Activated naive CD4-positive, alpha-beta T cell treated with anti-CD3 and anti-CD28 coated beads for 36 hours (primary cell): ENCODE measurements at places on chromosomes 1 and 21. TPM values are rescaled to one million over a fixed set of nuclear protein-coding genes. Genes with fewer than 3 reads are reported as not detected.
A peak's percentile ranks its signal among the peaks of the same experiment; 100 is the strongest.

Gene C21orf58
- 24.2 TPM for total RNA-seq

Gene RIPK4
- 0.33 TPM for total RNA-seq

DNA sequence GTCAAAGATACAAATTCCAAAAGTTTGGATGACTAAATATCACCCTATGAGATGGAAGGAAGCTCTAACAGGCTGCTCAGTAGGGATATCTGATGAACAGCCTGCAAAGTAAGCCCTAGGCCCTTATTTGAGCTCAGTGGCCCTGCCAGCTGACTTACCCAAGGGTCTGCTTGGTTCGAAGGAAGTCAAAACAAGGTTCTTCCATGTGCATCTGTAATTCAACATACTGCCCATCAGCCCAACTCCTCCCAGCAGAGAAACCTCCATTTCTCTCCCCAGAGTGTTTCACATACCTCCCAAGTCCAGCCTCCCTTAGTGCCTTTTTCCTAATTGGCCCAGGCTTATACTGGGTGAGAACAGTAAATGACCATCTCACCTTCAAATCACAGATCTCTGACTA is 86.6 kb downstream of the NRDC start:
- H3K27ac ChIP-seq: peak overlapping the region; percentile 7
- no peaks in the 10 kb centered on the region for H3K27me3 ChIP-seq
- no peak overlapping the region for H3K4me3 ChIP-seq
- H3K4me1 ChIP-seq: peaks cover 11% of the 10 kb centered on the region
- H3K36me3 ChIP-seq: peaks cover 25% of the 10 kb centered on the region
- no peak for DNase-seq

- no peak overlapping the region for H3K4me3 ChIP-seq
- DNase-seq: no peak
- H3K27me3 ChIP-seq: peaks cover 3% of the 10 kb centered on the region
Measured at GRCh38 chr1:22258698-22259097, 115.8 kb upstream of the WNT4 start.

Gene CR1L
- not detected for total RNA-seq

GRCh38 chr1:39405358-39405757 is 86.1 kb upstream of the BMP8A start:
- no peak overlapping the region for H3K27ac ChIP-seq
- no peak for DNase-seq
- H3K36me3 ChIP-seq: peaks cover 5% of the 10 kb centered on the region
- peaks cover 36% of the 10 kb centered on the region for H3K4me1 ChIP-seq
- H3K27me3 ChIP-seq: no peaks in the 10 kb centered on the region
- H3K4me3 ChIP-seq: no peak overlapping the region

Gene INSRR
- total RNA-seq: not detected

DNA sequence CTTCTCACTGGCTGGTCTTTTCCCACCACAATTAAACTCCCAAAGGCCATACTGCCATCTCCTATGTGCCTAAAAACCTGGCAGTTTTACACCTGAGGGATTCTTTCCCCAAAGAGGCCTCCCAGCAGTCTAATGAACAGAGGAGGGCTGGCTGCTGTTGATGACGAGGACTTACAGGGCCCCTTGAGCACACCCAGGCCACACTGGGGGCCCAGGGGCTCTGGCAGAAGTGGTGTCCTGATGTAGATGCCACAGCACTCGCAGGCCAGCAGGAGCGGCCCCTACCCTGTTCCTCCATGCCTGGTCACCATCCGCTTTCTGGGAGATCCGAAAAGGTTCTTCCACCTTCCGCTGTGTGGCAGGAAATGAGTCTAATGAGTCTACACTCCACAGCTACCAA is 24.2 kb downstream of the POFUT2 start:
- H3K4me3 ChIP-seq: no peak overlapping the region
- H3K27ac ChIP-seq: no peak overlapping the region
- peaks cover 16% of the 10 kb centered on the region for H3K36me3 ChIP-seq
- H3K4me1 ChIP-seq: peaks cover 15% of the 10 kb centered on the region

GRCh38 chr1:21881250-21881649 is 55.9 kb downstream of the HSPG2 start:
- no peak for DNase-seq
- no peaks in the 10 kb centered on the region for H3K36me3 ChIP-seq
- H3K4me3 ChIP-seq: no peak overlapping the region
- H3K4me1 ChIP-seq: no peaks in the 10 kb centered on the region
- H3K27me3 ChIP-seq: no peaks in the 10 kb centered on the region

DNA sequence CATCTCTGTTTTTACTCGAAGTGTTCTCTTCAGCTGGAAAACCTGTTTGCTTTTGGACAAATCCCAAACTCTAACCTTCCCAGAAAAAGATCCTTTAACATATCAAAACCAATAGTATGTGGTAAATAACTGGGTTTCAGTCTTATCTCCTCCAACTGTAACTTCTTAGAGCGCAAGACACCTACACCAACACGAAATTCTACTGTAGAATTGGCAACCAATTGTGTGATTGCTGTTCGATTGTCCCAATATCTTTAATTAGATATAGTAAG is 5.8 kb upstream of the MPZL1 start:
- peaks cover 3% of the 10 kb centered on the region for H3K36me3 ChIP-seq
- peak overlapping the region; percentile 92 for H3K27ac ChIP-seq
- H3K4me1 ChIP-seq: peaks cover 34% of the 10 kb centered on the region
- peak overlapping the region; percentile 79 for H3K4me3 ChIP-seq
- peaks cover 5% of the 10 kb centered on the region for H3K27me3 ChIP-seq
- DNase-seq: no peak
